Stimulated activated CD4-positive, alpha-beta T cell treated with anti-CD3 and anti-CD28 coated beads, TNF-alpha, amount 100 ng/mL, for 48 hours (primary cell): ENCODE measurements at places on chromosomes 13 and 19.

GRCh38 chr13:67229481-67230403 lies at the start of gene PCDH9:
Gene PCDH9, minus strand, starts transcription at chr13:67230336. Its CDS starts 1,896 bp downstream, at chr13:67228440.
- DNase-seq, result no peak

GRCh38 chr19:329876-330275 lies 14.7 kb downstream of the MIER2 start:
- no peak for DNase-seq

- no peak for DNase-seq
These were observed 2.9 kb upstream of the NRTN start for GRCh38 chr19:5801796-5802619.

GRCh38 chr13:47455626-47456025 lies 545.4 kb downstream of the SUCLA2 start:
- no peak for DNase-seq

- DNase-seq, result no peak
These were observed 798 bp downstream of the SLC1A5 start for GRCh38 chr19:46787331-46788261.
